ENCODE measurements at places on chromosomes 2 and 18. TPM values are rescaled to one million over a fixed set of nuclear protein-coding genes. Genes with fewer than 3 reads are reported as not detected.
A peak's percentile ranks its signal among the peaks of the same experiment; 100 is the strongest.

DNA sequence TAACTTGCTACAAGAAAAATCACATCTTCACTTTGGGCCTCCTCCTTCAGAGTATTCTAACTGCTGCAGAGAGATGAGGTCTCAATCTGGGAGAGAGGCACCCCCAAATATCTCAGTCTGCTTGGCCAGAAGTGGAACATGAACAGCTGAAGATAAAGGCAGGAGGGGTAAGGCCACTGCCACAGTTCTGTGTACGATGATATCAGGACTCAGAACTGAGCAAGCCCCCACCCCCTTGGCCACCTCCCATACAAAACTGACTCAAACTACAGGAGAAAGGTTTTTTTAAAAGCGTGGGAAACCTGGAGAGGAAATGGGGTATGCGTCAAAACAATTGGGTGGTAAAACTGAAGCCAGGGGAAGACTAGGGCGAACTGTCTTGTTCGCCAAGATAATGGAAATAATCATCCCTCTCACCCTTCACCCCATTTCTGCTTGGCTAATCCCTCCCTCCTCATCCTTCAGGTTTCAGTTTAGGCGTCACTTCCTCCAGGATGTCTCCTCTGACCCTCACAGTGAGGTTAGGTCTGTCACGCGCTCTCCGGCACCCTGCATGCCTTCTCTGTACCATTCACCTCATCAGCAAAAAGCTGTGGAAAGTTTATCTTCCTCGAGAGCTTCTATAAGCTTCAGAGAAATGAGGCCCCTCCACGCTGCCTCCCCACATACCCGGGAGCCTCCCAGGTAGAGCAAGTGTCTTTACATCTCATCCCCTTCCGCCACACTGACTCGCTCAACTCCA, 64.4 kb downstream of the SFXN5 start:
- no peak overlapping the region for H3K4me3 ChIP-seq
- H3K36me3 ChIP-seq: no peaks in the 10 kb centered on the region
- no peaks in the 10 kb centered on the region for H3K27me3 ChIP-seq
- H3K27ac ChIP-seq: no peak overlapping the region

GRCh38 chr18:69492861-69493260, 92.2 kb downstream of the DOK6 start:
- no peaks in the 10 kb centered on the region for H3K27me3 ChIP-seq
- H3K36me3 ChIP-seq: no peaks in the 10 kb centered on the region
- DNase-seq: no peak
- no peak overlapping the region for H3K27ac ChIP-seq
- H3K4me1 ChIP-seq: no peaks in the 10 kb centered on the region

DNA sequence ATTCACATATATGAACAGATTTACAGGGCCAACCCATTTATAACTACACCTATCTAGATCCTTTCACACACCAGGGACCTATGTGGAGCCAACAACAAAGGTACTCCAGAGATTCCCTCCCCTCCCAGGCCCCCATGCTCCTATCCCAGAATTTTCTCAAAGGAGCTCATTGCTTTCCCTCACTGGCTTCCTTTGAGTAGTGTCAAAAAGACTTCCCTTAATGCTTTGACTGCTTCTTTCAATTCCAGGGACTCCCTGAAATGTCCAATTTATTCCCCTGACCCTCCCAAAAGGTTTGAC, 46.6 kb downstream of the IKZF2 start:
- DNase-seq: peak; percentile 14
- no peak overlapping the region for H3K27ac ChIP-seq
- H3K4me1 ChIP-seq: peaks cover 4% of the 10 kb centered on the region
- H3K4me3 ChIP-seq: no peak overlapping the region

GRCh38 chr2:18339326-18339725, 221.1 kb downstream of the RDH14 start:
- H3K36me3 ChIP-seq: no peaks in the 10 kb centered on the region
- DNase-seq: no peak
- H3K4me3 ChIP-seq: no peak overlapping the region
- H3K4me1 ChIP-seq: no peaks in the 10 kb centered on the region
- no peak overlapping the region for H3K27ac ChIP-seq

DNA sequence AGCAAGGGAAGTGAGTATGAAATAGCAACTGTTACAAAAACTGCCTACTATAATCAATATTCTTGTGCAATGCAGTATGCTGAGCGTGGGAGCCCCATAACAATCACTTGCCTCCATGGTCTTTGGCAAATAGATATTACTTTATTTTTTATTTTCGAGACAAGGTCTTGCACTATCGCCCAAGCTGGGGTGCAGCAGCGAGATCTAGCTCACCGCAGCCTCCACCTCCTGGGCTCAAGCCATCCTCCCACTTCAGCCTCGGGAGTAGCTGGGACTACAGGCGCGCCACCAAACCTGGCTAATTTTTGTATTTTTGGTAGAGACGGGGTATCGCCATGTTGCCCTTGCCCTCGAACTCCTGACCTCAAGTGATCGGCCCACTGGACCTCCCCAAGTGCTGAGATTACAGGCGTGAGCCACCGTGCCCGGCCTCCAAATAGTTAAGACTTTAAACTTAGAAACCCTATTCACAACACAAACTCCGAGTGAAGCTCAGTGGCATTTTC, 1.2 kb upstream of the CCNT2 start:
- peaks cover 26% of the 10 kb centered on the region for H3K4me1 ChIP-seq
- DNase-seq: peak; percentile 12
- H3K36me3 ChIP-seq: no peaks in the 10 kb centered on the region
- H3K4me3 ChIP-seq: peak overlapping the region; percentile 91

GRCh38 chr18:79405781-79406575, 10.2 kb downstream of the NFATC1 start:
- no peaks in the 10 kb centered on the region for H3K27me3 ChIP-seq
- H3K27ac ChIP-seq: no peak overlapping the region
- H3K4me3 ChIP-seq: no peak overlapping the region
- H3K36me3 ChIP-seq: no peaks in the 10 kb centered on the region
- 0 out of 2 replicates have a peak, but pooled peaks cover 7% of the 10 kb centered on the region for H3K4me1 ChIP-seq

- H3K4me1 ChIP-seq: no peaks in the 10 kb centered on the region
- no peaks in the 10 kb centered on the region for H3K27me3 ChIP-seq
- no peak for DNase-seq
- H3K27ac ChIP-seq: no peak overlapping the region
Measured at GRCh38 chr2:173881461-173881860, 83.7 kb downstream of the SP3 start.

- no peaks in the 10 kb centered on the region for H3K4me1 ChIP-seq
- H3K36me3 ChIP-seq: peaks cover 32% of the 10 kb centered on the region
- H3K27ac ChIP-seq: no peak overlapping the region
- H3K4me3 ChIP-seq: no peak overlapping the region
Measured at GRCh38 chr2:151478011-151478410, 68.3 kb downstream of the RIF1 start.

GRCh38 chr2:98505971-98506664, 61.5 kb downstream of the INPP4A start:
- no peaks in the 10 kb centered on the region for H3K4me1 ChIP-seq
- no peak overlapping the region for H3K4me3 ChIP-seq
- H3K27me3 ChIP-seq: no peaks in the 10 kb centered on the region
- no peaks in the 10 kb centered on the region for H3K36me3 ChIP-seq
- DNase-seq: no peak
- no peak overlapping the region for H3K27ac ChIP-seq

DNA sequence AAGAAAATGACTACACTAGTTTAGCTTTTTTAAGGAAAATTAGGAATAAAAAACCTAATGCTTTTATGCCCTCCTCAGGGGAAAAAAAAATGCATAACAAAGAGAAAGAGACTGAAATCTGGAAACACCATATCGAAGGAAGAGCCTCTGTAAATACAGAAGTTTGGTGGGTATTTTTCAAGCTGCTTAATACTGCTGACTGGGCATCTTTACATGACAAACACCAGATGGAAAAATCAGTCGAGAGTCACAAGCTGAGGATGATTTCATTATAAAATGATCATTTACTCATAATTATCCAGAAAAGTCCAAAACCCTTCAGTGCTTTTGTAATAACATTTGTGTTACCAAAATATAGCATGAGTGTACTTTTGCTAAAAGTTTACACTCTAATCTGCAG, 1600.7 kb upstream of the ACVR2A start:
- no peak overlapping the region for H3K27ac ChIP-seq
- H3K27me3 ChIP-seq: no peaks in the 10 kb centered on the region
- no peaks in the 10 kb centered on the region for H3K4me1 ChIP-seq
- no peak for DNase-seq
- H3K4me3 ChIP-seq: no peak overlapping the region
- H3K36me3 ChIP-seq: no peaks in the 10 kb centered on the region

DNA sequence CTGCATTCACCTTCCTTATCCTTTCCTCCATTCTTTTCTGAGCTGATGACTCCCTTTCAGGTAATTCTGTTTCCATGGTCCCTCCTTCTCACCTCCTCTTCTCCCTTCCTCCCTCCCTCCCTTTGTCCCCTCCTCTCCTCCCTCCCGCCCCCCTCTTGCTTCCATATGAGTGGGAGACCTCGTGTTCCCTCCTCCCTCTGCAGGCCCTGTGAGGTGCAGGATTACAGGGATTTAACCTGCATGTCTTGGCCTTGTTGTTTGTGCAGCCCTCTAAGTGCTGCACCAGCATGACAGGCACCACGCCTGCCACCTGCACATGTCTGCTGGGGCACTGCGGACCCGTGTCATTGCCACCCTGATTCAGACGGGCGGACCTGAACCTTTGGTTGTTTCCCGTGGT, 103.1 kb downstream of the SNTG2 start:
- no peak overlapping the region for H3K27ac ChIP-seq
- H3K36me3 ChIP-seq: no peaks in the 10 kb centered on the region
- 0 out of 2 replicates have a peak, but pooled peaks cover 2% of the 10 kb centered on the region for H3K27me3 ChIP-seq
- DNase-seq: no peak

DNA sequence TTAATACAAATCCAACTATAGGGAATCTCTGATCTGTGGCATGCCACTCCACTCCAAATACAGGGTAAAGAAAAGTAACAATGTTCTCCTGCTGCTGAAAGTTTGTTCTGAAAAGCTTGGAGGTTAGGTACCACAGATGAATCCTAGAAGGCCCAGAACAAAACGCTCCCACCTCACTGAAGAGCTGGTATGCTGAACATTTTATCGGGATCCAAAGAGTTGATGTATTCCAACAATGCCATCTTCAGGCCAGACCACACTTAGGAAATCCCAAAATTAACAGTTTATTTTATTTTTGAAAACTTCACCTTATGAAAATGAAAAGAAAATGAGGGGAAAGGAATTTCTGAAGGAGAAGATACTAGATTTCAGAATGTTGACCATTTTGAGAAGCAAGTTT, 145.1 kb upstream of the CDH19 start:
- no peak overlapping the region for H3K27ac ChIP-seq
- H3K36me3 ChIP-seq: no peaks in the 10 kb centered on the region
- no peaks in the 10 kb centered on the region for H3K4me1 ChIP-seq
- H3K27me3 ChIP-seq: no peaks in the 10 kb centered on the region

GRCh38 chr2:82279367-82279766, 1974.8 kb upstream of the LRRTM1 start:
- no peak overlapping the region for H3K4me3 ChIP-seq
- no peak overlapping the region for H3K27ac ChIP-seq
- peaks cover 14% of the 10 kb centered on the region for H3K4me1 ChIP-seq

- H3K36me3 ChIP-seq: no peaks in the 10 kb centered on the region
- H3K27ac ChIP-seq: no peak overlapping the region
- no peak overlapping the region for H3K4me3 ChIP-seq
- peak; percentile 45 for DNase-seq
- peaks cover 74% of the 10 kb centered on the region for H3K27me3 ChIP-seq
Measured at GRCh38 chr2:222057347-222058073, 241.3 kb downstream of the PAX3 start.

- H3K4me1 ChIP-seq: no peaks in the 10 kb centered on the region
- no peak for DNase-seq
- H3K27ac ChIP-seq: no peak overlapping the region
- H3K27me3 ChIP-seq: no peaks in the 10 kb centered on the region
- no peak overlapping the region for H3K4me3 ChIP-seq
- no peaks in the 10 kb centered on the region for H3K36me3 ChIP-seq
Measured at GRCh38 chr2:102335871-102336366, 19.7 kb upstream of the IL18R1 start.

- no peaks in the 10 kb centered on the region for H3K27me3 ChIP-seq
- H3K4me1 ChIP-seq: no peaks in the 10 kb centered on the region
- DNase-seq: no peak
- no peaks in the 10 kb centered on the region for H3K36me3 ChIP-seq
- H3K27ac ChIP-seq: no peak overlapping the region
Measured at GRCh38 chr2:17849275-17849674, 29.2 kb upstream of the KCNS3 start.

DNA sequence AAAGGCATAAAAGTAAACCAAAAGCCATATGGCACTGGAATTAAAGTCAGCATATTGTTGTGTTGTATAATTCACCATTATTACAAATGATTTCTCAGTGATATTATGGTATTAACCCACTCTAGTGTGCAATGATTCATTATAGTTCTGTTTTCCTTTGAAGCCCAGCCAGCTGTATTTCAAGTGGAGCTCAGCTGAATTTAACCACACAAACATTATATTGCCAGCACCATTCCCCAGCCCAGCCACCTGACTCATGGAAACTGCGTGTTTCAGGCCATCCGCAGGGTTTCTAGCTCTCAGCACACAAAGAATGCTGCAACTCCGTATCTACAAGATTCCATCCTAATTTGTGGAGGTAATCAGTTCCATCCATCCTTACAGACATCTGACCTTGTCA, 166.8 kb upstream of the CHAC2 start:
- H3K27me3 ChIP-seq: no peaks in the 10 kb centered on the region
- no peak overlapping the region for H3K27ac ChIP-seq
- no peaks in the 10 kb centered on the region for H3K36me3 ChIP-seq
- H3K4me3 ChIP-seq: no peak overlapping the region
- H3K4me1 ChIP-seq: no peaks in the 10 kb centered on the region

GRCh38 chr18:49673281-49673680, 111.4 kb downstream of the LIPG start:
- no peak for DNase-seq
- H3K27me3 ChIP-seq: no peaks in the 10 kb centered on the region
- no peak overlapping the region for H3K4me3 ChIP-seq
- no peaks in the 10 kb centered on the region for H3K36me3 ChIP-seq
- no peaks in the 10 kb centered on the region for H3K4me1 ChIP-seq
- no peak overlapping the region for H3K27ac ChIP-seq

GRCh38 chr2:6739547-6739946, 126.2 kb downstream of the CMPK2 start:
- no peaks in the 10 kb centered on the region for H3K27me3 ChIP-seq
- no peaks in the 10 kb centered on the region for H3K36me3 ChIP-seq
- H3K27ac ChIP-seq: no peak overlapping the region
- H3K4me1 ChIP-seq: no peaks in the 10 kb centered on the region
- H3K4me3 ChIP-seq: no peak overlapping the region

MROH2A gene
- total RNA-seq: not detected

VWC2L gene
- total RNA-seq: not detected

DOK6 gene
- 0.35 TPM for total RNA-seq

LYPD6B gene
- 1.7 TPM for total RNA-seq

ZC3H8 gene
- total RNA-seq: 13.3 TPM

TRAPPC12 gene
- total RNA-seq: 50.8 TPM

SPDYA gene
- 0.42 TPM for total RNA-seq

SLC19A3 gene
- 9.1 TPM for total RNA-seq

PSMA8 gene
- not detected for total RNA-seq

CXCR4 gene
- 1.3 TPM for total RNA-seq

NPPC gene
- total RNA-seq: 2.2 TPM

IL1RN gene
- not detected for total RNA-seq

TUBB8B gene
- 3.6 TPM for total RNA-seq

CHN1 gene
- total RNA-seq: 30.2 TPM

Measured in GM23338 (cell line).